DND-41 (cell line): ENCODE measurements at places on chromosomes 7 and 10.

DNA sequence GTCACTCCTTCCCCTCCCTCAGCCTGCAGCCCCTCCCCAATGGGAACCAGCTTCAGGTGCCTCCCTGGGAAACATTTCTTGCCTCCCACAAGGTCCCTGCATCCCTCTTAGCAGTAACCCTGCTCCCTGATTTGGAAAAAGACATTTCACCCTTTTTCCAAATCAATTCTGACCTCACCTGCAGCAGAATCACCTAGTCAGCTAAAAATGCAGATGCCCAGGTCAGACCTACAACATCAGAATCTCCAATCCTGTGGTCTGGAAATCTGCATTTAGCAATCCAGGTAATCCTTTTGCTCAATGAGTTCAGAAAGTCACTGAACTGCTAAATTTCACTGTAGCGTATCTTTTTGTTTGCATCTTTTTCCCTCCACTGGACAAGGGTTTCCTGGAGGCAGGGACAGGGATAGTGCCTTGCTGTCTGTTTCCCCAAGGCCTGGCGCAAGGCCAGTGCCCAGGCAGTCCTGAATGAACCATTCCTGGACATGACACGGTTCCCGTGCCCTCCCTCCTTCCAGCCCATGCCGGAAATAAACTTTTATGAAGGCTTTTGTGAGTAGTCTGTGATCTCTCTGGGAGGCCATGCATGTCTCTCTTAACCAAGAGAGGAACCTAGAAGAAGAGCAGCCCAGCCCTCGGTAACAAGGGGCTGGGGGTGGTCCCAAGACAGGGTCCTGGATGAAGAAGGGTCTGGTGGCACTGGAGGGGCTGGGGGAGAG, 44.0 kb downstream of the COL13A1 start:
- no peak overlapping the region for H3K27ac ChIP-seq
- H3K36me3 ChIP-seq: no peaks in the 10 kb centered on the region
- H3K4me3 ChIP-seq: no peak overlapping the region

DNA sequence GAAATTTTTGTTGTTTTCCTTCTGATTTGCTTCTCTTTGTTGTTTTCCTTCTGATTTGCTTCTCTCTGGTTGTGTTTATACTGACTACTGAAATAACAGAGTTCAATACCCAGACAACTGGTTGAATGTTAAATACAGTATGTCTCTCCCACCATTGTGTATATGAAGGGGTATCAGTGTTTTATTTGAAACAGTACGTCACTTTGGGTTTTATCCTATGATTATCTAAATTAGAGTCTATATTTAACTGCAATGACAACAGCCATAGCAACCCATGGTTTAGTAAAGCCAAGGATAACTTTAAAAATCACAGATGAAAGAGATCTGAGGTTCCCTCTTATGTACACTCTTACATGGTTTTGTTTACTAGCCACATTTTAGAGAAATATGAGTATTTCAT, 141.3 kb downstream of the GNAT3 start:
- no peaks in the 10 kb centered on the region for H3K36me3 ChIP-seq
- no peak overlapping the region for H3K4me3 ChIP-seq
- no peaks in the 10 kb centered on the region for H3K4me1 ChIP-seq

GRCh38 chr10:86049442-86049841, 317.2 kb downstream of the GRID1 start:
- H3K4me1 ChIP-seq: peaks cover 12% of the 10 kb centered on the region
- H3K36me3 ChIP-seq: no peaks in the 10 kb centered on the region
- no peak overlapping the region for H3K27ac ChIP-seq
- DNase-seq: no peak
- H3K4me3 ChIP-seq: no peak overlapping the region
- peaks cover 3% of the 10 kb centered on the region for H3K27me3 ChIP-seq

- no peaks in the 10 kb centered on the region for H3K36me3 ChIP-seq
- H3K4me1 ChIP-seq: no peaks in the 10 kb centered on the region
- no peak for DNase-seq
- H3K27me3 ChIP-seq: no peaks in the 10 kb centered on the region
- no peak overlapping the region for H3K27ac ChIP-seq
Measured at GRCh38 chr10:94680544-94680943, 3.0 kb upstream of the CYP2C18 start.

GRCh38 chr7:137421366-137421765, 77.8 kb upstream of the PTN start:
- H3K4me3 ChIP-seq: no peak overlapping the region
- H3K27me3 ChIP-seq: no peaks in the 10 kb centered on the region
- DNase-seq: no peak
- H3K36me3 ChIP-seq: no peaks in the 10 kb centered on the region

DNA sequence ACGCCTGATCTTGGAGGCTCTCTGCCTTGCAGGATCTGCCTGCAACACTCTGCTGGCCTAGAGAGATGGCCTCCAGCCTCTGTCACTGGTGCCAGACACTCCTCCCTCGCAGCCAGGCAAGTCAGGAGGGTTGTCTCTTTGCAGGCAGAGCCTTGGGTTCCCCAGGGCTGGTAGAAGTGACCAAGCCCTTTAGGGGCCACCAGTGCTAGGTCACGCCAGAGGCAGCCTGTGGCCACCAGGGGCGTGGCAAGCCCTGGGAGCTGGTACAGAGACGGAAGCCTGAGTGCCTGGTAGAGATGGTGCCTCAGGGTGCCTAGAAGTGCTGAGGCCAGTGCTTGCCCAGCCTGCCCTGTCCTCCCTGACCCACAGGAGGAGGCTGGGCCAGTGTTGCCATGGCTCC, 9.1 kb downstream of the ADCYAP1R1 start:
- H3K36me3 ChIP-seq: no peaks in the 10 kb centered on the region
- H3K27me3 ChIP-seq: peaks cover 9% of the 10 kb centered on the region
- H3K4me1 ChIP-seq: no peaks in the 10 kb centered on the region
- no peak overlapping the region for H3K27ac ChIP-seq
- DNase-seq: no peak

DNA sequence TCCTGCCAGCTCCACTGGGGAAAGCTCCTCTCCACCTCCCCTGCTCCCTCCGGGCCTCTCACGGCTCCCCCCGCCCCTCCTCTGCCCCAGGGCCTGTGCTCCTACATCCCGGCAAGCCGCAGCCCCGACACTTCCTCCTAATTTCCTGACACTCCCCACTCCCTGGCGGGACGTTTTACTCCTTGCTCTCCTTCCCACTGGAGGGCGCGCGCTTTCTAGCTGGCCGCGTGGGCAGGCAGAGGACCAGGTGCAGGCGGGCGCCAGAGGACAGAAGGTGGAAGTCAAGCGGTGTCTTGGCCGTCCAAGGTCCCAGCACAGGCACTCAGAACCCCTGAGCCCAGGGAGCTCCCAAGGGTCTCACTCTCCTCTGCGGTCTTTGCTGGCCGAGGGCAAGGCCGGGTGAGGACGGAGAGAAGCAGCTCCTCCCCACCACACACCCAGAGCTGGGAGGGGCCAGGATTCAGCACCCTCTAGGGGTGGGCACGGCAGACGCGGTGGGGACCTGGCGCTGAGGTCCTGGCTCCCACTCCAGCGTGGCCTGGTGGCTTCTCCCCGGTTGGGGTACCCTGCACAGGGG, 19.1 kb downstream of the ADAM8 start:
- no peak for DNase-seq
- H3K27me3 ChIP-seq: no peaks in the 10 kb centered on the region
- H3K36me3 ChIP-seq: no peaks in the 10 kb centered on the region
- H3K4me3 ChIP-seq: no peak overlapping the region

GRCh38 chr7:100208911-100209408, 10.8 kb upstream of the PVRIG start:
- DNase-seq: no peak
- no peaks in the 10 kb centered on the region for H3K36me3 ChIP-seq
- H3K27me3 ChIP-seq: no peaks in the 10 kb centered on the region
- H3K4me3 ChIP-seq: no peak overlapping the region
- H3K27ac ChIP-seq: no peak overlapping the region

DNA sequence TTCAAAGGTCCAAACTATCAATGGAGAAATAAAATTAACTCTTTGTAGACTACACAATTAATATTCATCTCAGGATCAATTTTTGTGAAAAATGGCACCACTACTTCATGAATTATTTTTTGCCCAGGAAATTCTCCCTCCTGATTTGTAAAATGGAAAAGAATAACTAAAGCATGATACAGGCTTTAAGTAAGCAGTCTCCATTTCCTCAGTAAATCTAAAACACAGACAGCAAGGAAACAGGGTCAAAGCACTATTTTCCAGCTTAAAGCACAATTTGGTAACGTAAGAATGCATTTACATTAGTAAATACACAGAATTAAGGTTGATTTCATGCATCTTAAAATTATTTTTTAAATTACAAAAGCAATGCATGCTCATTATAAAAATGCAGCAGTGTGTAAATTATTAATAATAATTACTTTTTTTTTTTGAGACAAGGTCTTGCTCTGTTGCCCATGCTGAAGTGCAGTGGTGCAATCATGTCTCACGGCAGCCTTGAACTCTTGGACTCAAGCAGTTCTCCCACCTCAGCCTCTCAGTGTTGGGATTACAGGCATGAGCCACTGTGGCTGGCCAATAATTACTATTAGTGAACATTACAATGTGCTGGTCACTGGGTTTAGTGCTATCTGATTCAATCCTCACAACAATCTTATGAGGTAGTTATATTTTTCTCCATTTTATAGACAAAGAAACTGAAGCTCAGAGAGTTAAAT, 26.1 kb upstream of the VCL start:
- no peaks in the 10 kb centered on the region for H3K27me3 ChIP-seq
- peaks cover 5% of the 10 kb centered on the region; the same call in 1 of the 2 replicates for H3K4me1 ChIP-seq
- no peak for DNase-seq
- no peaks in the 10 kb centered on the region for H3K36me3 ChIP-seq

- no peak overlapping the region for H3K4me3 ChIP-seq
- H3K36me3 ChIP-seq: no peaks in the 10 kb centered on the region
- DNase-seq: no peak
Measured at GRCh38 chr7:2326951-2327350, 12.7 kb upstream of the SNX8 start.

DNA sequence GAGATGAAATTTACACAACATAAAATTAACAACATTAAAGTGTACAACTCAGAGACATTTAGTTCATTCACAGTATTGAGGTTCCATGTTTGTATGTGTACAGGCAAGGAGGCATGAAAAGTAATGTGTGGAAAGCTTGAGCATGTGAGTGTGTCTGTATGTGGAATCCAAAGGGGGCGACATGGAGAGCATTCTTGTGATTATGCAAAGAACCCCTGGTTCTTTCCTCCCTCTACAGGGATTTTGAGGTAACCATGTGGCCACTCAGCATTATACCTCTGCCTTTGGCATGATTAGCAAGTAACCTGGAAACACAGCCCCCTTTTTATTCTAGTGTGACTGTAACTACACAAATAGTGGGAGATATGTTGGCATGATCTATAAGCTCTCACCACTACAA, 21.0 kb downstream of the OR2F1 start:
- no peak overlapping the region for H3K27ac ChIP-seq
- H3K27me3 ChIP-seq: no peaks in the 10 kb centered on the region
- no peak overlapping the region for H3K4me3 ChIP-seq
- no peaks in the 10 kb centered on the region for H3K4me1 ChIP-seq
- DNase-seq: no peak

DNA sequence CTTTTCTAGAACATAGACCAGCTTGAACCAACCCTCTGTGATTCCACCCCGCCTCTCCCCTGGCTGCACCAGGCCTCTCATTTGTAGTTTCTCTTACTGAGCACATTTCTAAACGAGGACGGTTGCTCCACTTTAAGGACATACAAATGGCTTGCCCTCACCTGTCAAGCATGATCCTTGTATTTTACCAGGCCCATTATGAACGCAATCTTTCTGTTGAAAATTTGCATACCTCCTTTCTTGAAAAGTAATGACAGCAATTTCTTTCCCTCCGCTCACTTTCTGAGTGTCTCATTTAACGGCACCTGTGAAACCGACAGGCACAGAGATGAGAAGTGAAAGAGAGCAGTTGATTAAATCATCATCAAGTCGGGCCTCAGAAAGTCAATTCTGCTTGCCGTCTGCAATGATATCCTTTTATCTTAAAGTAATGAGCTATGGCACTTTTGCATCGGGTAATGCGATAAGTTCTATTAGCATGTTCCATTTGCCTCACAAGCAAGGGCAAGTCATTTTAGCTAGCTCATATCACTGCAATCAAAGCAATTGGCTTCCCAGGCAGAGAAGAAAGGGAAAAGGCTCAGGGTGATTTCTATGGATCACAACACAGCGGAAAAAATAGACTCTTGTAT, 705.6 kb upstream of the GALNT17 start:
- no peaks in the 10 kb centered on the region for H3K27me3 ChIP-seq
- H3K4me1 ChIP-seq: no peaks in the 10 kb centered on the region
- H3K4me3 ChIP-seq: no peak overlapping the region
- no peaks in the 10 kb centered on the region for H3K36me3 ChIP-seq
- no peak overlapping the region for H3K27ac ChIP-seq

DNA sequence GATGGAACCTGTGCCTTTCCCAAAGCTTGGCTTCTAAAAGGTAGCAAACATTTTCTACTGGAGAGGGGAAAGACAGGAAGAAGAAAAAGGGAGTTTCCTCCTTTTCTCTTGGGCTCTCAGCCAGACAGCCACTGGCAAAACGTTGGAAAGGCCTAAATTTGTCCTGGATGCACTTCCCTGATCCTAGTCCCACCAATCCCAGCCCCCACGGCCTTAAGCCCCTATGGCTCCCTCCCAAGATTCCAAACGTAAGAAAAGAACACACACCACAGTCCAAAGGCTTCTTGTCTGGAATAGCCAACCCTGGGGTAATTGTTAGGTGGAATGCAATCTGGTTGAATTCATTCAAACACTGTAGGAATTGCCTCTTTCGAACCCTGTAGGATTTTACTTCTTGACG, 959 bp upstream of the TLX1 start:
- H3K27me3 ChIP-seq: peaks cover 24% of the 10 kb centered on the region
- no peaks in the 10 kb centered on the region for H3K36me3 ChIP-seq
- H3K4me1 ChIP-seq: no peaks in the 10 kb centered on the region
- no peak overlapping the region for H3K4me3 ChIP-seq
- H3K27ac ChIP-seq: no peak overlapping the region

- H3K36me3 ChIP-seq: no peaks in the 10 kb centered on the region; the same call in 1 of the 2 replicates
- no peaks in the 10 kb centered on the region for H3K27me3 ChIP-seq
- no peak for DNase-seq
- H3K4me1 ChIP-seq: no peaks in the 10 kb centered on the region
- H3K4me3 ChIP-seq: no peak overlapping the region
Measured at GRCh38 chr7:133345690-133346421, 93.0 kb downstream of the EXOC4 start.

- no peak overlapping the region for H3K4me3 ChIP-seq
- no peak for DNase-seq
- no peak overlapping the region for H3K27ac ChIP-seq
- H3K36me3 ChIP-seq: no peaks in the 10 kb centered on the region
- no peaks in the 10 kb centered on the region for H3K4me1 ChIP-seq
Measured at GRCh38 chr10:117619707-117620405, 77.3 kb downstream of the EMX2 start.

GRCh38 chr7:130723784-130724183, 10.2 kb downstream of the KLF14 start:
- peaks cover 25% of the 10 kb centered on the region for H3K27me3 ChIP-seq
- H3K27ac ChIP-seq: no peak overlapping the region
- no peak for DNase-seq
- H3K4me3 ChIP-seq: no peak overlapping the region
- no peaks in the 10 kb centered on the region for H3K36me3 ChIP-seq

DNA sequence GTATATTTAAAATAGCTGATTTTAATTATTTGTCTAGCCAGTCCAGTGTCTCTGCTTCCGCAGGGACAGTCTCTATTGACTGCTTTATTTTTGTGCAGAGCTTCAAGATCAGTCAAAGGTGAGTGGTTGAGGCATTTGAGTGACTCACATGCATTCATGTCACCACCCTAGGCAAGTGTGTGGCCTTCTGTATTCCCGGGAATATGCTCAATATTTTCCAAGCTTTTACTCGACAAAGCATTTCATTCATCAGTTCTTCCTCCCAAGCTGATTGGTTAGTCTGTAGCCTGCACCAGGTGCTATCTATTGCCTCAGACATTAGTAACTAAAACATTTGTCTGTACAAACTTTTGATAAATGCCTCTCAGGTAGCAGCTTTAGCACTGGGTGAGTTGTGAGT, 471.5 kb upstream of the NRG3 start:
- H3K4me1 ChIP-seq: no peaks in the 10 kb centered on the region
- H3K4me3 ChIP-seq: no peak overlapping the region
- H3K36me3 ChIP-seq: no peaks in the 10 kb centered on the region
- H3K27me3 ChIP-seq: no peaks in the 10 kb centered on the region
